ENCODE measurements at places on chromosomes 5 and 9. TPM values are rescaled to one million over a fixed set of nuclear protein-coding genes. Genes with fewer than 3 reads are reported as not detected.

The SLF1 gene
- 2.2 TPM for total RNA-seq

The IFNA2 gene
- not detected for total RNA-seq

The LCN6 gene
- total RNA-seq = not detected

The FBXL7 gene
- 9.6 TPM for total RNA-seq

The SLC4A9 gene
- total RNA-seq = 0.13 TPM

The ANXA2R gene
- 7.4 TPM for total RNA-seq

The ENC1 gene
- total RNA-seq = 120 TPM

The PAEP gene
- total RNA-seq = not detected

The F2R gene
- total RNA-seq = 143 TPM

The SPDL1 gene
- total RNA-seq = 39.4 TPM

The TEK gene
- total RNA-seq = 0.98 TPM

The DTWD2 gene
- total RNA-seq = 6.4 TPM

The PCDHGB1 gene
- total RNA-seq = 0.49 TPM

The PTGES gene
- total RNA-seq = 5.1 TPM

The OSMR gene
- total RNA-seq = 47.5 TPM

The FRMD3 gene
- total RNA-seq = 1.3 TPM

The ENTPD8 gene
- total RNA-seq = 0.38 TPM

The IGFBPL1 gene
- 1.8 TPM for total RNA-seq

The NINJ1 gene
- total RNA-seq = 75.7 TPM

The LYRM7 gene
- total RNA-seq = 2.9 TPM

The TLR4 gene
- 12.2 TPM for total RNA-seq

The AGTPBP1 gene
- 9.1 TPM for total RNA-seq

The KDM4C gene
- 14.2 TPM for total RNA-seq

The QRFP gene
- not detected for total RNA-seq

The PDE6A gene
- under 0.01 TPM for total RNA-seq

The UNC13B gene
- 22.4 TPM for total RNA-seq

The CCDC187 gene
- total RNA-seq = 0.25 TPM

The HAND1 gene
- total RNA-seq = not detected
